ENCODE measurements at places on chromosomes 13 and 19.

DNA sequence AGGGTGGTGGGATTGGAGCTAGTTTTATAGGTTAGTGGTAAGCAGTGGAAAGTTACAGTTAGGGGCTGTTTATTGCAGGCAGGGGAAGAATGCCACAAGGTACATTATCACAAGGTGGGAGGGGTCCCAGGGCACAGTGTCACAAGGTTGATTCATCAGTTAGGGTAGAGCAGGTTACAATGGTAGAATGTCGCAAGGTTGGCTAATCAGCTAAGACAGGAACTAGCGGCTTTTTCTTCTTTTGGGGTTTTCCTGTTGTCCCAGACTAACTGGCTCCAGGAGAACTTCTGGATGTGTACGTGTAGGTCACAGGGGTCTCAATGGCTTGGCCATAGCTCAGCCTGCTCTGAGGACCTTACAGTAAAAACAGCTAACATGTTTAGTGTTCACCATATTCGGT, 1221.1 kb downstream of the SLITRK1 start:
- DNase-seq, result no peak

GRCh38 chr13:22218797-22219196, 547.9 kb downstream of the FGF9 start:
- DNase-seq, result no peak

- peak; percentile 1 for DNase-seq
Measured at GRCh38 chr19:41691268-41691970, 3.3 kb upstream of the CEACAM7 start.

- DNase-seq, result no peak
Measured at GRCh38 chr13:43387880-43388279, 364.5 kb downstream of the DNAJC15 start.

GRCh38 chr19:13884726-13885591, 8.0 kb downstream of the NANOS3 start:
- DNase-seq, result peak; percentile 76

DNA sequence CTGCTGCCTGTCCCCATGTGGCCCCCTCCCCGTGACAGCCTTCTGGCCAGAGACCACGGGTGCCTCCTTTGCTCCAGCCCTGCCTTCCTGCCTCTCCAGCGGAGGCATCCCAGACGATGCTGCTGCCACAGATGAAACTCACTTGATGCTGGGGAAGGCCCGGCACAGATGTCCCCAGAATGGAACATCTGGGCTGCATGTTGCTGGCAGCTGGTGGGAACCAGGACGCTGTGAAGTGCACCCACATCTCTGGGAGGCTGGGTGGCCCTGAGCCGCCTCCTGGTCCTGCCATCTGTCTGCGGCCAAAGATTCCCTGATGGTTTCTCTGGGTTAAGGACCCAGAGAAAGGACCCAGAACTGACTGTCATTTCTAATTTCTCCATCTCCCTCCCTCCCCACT, 51.9 kb upstream of the PTPRS start:
- DNase-seq, result no peak

- no peak for DNase-seq
Measured at GRCh38 chr19:12864143-12864542, 17.1 kb downstream of the DNASE2 start.

GRCh38 chr13:94712812-94713560, 641 bp upstream of the SOX21 start:
- peak; percentile 69 for DNase-seq

DNA sequence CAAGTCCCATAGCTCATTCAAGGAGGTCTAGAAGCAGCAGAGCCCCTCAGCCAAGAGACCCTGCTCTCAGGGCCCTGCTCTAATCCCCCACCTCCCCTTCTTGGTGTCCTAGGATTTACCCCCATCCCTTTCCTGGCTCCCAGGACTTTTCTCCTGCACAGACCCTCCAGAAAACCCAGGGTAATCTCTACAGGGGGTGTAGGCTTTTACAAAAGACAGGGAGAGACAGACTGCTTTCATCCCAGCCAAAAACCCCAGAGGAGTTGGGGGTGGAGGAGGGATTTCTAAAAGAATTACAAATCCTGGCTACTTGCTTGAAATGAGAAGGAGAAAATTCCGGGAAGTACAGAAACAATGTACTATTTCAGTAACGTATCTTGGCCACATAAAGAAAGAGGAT, 133.3 kb downstream of the TNFSF13B start:
- no peak for DNase-seq

DNA sequence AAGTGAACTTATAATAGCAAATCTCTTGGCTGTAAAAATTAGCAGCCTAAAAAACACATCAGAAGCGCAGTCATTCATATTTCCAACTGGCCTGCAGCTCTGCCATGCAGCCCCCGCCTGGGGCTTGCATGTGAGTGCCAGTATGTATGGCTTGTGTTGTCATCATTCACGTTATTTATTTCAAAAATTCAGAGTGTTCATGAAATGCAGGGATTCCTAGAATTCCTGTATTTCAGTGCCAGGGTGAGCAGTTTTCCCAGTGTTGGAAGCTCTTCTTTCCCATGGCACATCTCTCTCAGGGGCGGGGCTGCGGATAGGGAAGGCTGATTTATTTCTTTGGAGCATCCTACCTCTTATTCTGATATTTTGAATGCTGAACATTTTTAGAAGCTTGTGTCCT, 234.6 kb downstream of the FGF9 start:
- DNase-seq, result no peak

GRCh38 chr13:112177450-112178288, 110.7 kb downstream of the SOX1 start:
- no peak for DNase-seq

GRCh38 chr13:51270623-51271415, 48.6 kb downstream of the FAM124A start:
- no peak for DNase-seq

- no peak for DNase-seq
Measured at GRCh38 chr19:56858026-56858425, 17.5 kb upstream of the PEG3 start.

GRCh38 chr19:39405958-39406655, 540 bp upstream of the ZFP36 start:
- DNase-seq, result no peak

- DNase-seq, result no peak
Measured at GRCh38 chr13:100476963-100477362, 111.6 kb downstream of the GGACT start.

- no peak for DNase-seq
Measured at GRCh38 chr19:18420930-18421329, 1.7 kb downstream of the SSBP4 start.

- no peak for DNase-seq
Measured at GRCh38 chr13:20672772-20673171, 30.7 kb upstream of the IL17D start.
